Colonic mucosa (tissue), 4 donors: ENCODE measurements at places on chromosomes 5 and 9. TPM values are rescaled to one million over a fixed set of nuclear protein-coding genes. Genes with fewer than 3 reads are reported as not detected.

Gene SLC22A4
- 1.3 TPM for total RNA-seq

Gene GABRP
- total RNA-seq: not detected

Gene BRD9
- 22.3 TPM for total RNA-seq

- no peak for DNase-seq
Observed at GRCh38 chr5:153352685-153353219, 137.7 kb upstream of the GRIA1 start.

DNA sequence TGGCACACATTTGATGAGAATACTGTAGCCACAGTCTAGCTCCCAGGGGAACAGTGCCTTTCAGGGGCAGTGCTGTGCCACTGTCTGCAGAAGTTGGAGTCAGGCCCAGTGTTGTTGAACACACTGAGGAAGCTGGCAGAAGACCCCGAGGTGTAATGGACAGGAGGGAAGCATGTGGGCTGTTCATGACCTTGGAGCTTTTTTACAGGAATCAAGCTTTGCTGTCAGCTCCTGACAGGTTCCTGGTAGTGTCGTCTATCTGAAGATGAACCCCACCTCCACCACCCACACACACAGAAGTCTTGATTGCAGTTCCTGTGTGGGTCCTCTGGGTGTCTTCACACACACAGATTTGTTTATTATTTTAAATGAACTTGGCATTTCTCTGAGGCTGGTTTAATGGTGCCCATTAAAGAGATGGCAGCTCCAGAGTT lies 40.3 kb upstream of the TNFAIP8 start:
- no peak for DNase-seq

GRCh38 chr5:102921341-102922044 lies 166.4 kb downstream of the PAM start:
- DNase-seq: no peak

DNA sequence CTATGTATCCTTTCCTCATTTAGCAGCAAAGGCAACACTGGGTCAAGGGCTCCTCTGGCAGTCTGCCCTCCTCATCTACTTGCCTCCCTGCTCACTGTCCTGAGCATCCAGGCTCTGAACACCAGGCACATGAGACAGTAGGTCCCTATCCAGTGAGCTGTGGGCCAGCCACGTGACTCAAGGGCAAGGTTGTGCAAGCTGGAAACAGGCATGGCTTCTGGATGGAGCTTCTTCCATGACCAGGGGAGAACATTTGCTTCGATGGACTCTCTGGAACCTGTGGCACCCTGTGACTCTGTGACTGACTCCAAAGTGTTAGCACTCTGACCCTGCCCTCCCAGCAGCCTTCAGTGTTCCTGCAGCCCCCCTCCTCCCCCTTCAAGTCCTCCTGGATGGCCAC lies 31.2 kb downstream of the ENHO start:
- no peak for DNase-seq

DNA sequence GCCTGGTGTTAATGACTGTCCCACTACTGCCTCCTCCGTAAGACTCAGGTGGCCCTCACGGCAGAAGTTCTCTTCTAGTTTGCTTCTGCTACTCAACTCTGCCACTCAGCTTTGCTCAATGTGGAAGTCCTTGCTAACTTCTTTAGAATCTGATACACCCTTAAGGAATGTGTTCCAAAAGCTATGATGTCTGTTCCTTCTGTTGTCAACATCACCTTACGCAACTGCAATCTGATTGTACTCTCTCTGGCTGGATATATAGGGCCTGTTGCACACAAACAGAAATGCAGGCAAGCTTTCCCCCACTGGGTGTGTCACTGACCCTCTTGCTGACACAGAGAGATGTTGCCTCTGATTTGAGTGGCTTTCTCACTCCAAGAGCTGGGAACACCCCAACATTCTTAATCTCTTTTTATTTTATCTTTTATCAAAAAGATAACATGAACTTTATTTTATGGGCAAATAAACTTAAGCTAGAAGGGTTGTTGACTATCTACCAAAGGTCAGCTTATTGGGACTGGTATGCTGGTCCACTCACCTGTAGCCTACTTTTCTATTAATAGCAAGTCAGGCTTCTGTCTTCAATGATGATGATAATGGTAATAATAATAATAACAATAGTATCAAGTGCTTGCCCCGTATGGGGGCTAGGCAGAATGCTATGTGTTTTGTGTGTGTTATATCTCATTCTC lies 25.2 kb downstream of the TMEM252 start:
- no peak for DNase-seq

GRCh38 chr9:117245175-117245829 lies 169.6 kb downstream of the ASTN2 start:
- DNase-seq: no peak

DNA sequence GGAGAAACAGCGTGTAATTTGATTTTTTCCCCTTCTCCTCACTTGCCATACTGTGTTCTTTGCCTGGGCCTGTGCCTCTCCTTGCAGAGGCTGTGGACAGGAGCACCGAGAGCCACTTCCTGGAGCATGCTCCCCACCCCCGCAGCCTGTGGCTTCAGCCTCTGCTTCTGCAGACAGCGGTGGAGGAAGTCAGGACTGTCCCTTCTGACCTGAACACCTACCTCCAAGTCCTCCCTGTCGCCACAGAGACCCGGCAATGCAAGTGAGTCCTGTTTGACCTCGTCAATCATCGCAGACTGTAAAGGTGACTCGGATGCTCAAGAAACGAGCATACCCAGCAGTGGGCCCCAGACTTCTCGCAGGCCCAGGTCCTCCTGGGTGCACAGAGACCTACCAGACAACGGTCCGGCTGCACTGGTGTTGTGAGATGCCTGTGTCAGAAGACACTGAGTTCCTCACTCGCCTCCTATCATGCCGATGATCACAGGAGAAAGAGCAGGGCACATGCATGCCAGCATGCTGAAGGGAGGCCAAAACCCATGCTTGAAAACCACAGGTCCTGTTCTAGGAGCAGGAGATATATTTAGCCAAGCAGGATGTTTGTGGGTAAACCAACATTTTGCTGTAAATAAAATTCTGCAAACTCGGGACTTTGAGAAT lies 198.8 kb downstream of the AUH start:
- peak; percentile 63 for DNase-seq
